ENCODE measurements at places on chromosomes 16 and 17. TPM values are rescaled to one million over a fixed set of nuclear protein-coding genes. Genes with fewer than 3 reads are reported as not detected.
A peak's percentile ranks its signal among the peaks of the same experiment; 100 is the strongest.

PKMYT1 gene
- 1.9 TPM for total RNA-seq

TPPP3 gene
- total RNA-seq: 12.5 TPM

FZD2 gene
- 22.9 TPM for total RNA-seq

HP gene
- total RNA-seq: 35.4 TPM

ARHGAP23 gene
- total RNA-seq: 154 TPM

ATAD5 gene
- total RNA-seq: 1.5 TPM

TNFRSF17 gene
- total RNA-seq: not detected

NTN3 gene
- total RNA-seq: 0.36 TPM

- DNase-seq: peak; percentile 84
Observed at GRCh38 chr16:19167710-19168370, at the start of gene SYT17. Gene SYT17, plus strand, starts transcription at chr16:19168240. Its CDS starts 407 bp downstream, at chr16:19168647.

GRCh38 chr17:67994817-67995569 lies 1.3 kb downstream of the C17orf58 start:
- no peak for DNase-seq

DNA sequence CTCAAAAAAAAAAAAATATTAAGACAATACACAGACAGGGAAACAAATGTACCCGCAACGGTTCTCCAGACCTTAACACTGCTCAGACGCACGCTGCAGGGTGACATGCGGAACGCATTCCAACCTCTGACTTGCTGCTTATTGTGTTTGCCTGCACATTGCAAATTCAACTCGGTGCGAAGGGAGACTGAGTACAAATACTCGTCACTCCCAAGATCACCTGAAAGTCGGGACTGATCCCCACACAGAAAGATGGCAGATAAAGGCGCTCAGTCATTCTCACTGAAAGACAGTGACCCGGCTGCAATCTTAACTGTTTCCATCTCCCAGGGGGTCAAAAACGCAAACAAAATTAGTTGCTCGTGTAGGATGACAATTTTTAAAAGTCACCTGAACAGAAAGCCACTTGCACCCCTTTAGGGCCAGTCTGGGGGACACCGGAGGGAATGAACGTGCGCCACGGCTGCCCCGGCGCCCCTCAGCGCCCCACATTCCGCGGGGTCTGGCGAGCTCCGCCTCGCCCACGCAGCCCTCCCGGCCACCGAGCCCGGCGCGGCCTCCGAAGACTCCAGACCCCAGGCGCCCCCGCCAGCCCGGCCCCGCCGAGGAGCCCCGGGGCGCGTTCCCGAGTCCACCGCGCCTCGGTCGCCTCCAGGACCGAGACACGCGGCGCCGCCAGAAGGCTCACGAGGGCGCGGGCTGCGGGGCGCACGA lies 589 bp downstream of the CLCN7 start:
- no peak for DNase-seq

DNA sequence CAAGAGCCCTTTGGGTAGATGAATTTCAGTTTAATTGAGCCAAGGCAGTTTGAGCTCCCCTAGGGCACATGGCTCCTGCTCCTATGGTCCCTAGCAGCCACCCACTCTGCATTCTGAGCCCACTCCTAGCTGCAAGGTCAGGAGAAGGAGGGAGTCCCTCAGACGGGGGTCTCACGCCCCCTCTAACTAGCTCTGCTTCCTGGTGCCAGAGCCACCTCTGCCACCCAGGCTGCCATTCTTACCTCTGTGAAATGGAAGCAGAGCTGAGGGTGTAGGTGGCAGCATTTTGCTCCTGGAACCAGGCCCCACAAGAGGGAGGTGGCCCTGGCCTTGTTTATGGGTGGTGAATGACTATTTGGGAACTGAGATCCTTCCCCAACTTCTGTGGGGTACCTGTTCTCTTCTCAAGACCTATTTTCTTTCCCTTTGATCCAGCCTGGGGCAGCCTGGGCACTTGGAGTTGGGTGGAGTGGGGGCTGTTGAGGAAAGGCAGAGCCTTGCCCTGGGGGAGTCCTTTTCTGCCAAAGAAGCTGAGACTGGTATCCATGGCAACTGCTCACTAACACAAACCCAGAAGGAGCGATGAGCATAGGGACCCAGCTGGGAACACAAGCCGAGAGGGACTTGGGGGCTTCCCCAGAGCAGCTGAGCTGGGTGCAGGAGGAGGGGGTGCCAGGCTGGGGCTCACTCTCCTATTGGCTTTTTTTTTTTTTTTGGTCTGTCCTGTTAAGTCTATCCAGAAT lies 4.8 kb downstream of the SPNS2 start:
- no peak for DNase-seq

GRCh38 chr17:74340470-74341023 lies 14.5 kb downstream of the KIF19 start:
- DNase-seq: no peak

DNA sequence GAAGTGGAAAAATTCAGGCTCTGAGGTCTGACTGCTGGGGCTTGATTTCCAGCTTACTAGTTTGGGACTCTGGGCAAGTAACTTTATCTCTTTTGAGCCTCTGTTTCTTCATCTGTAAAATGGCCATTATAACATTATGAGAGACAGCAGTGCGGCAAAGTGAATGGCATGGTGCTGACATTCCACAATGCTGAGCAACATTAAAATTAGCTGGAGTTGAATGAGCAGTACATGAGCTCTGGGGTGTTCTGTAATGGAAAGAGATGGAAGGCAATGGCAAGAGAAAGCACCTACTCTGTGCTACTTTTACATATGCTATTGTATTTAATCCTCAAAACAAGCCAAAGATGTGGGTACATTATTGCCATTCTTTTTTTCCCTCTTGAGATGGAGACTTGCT lies 535.7 kb upstream of the CDH11 start:
- no peak for DNase-seq

- DNase-seq: no peak
Observed at GRCh38 chr16:53052519-53053501, at the start of gene CHD9NB. Gene CHD9NB, minus strand, starts transcription at chr16:53052897. Its CDS starts 8,739 bp downstream, at chr16:53044158.

DNA sequence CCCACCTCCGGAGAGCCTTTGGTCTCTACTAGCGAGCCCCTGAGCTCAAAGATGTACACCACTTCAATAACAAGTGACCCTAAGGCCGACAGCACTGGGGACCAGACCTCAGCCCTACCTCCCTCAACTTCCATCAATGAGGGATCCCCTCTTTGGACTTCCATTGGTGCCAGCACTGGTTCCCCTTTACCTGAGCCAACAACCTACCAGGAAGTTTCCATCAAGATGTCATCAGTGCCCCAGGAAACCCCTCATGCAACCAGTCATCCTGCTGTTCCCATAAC lies 702 bp downstream of the SPN start:
- no peak for DNase-seq

DNA sequence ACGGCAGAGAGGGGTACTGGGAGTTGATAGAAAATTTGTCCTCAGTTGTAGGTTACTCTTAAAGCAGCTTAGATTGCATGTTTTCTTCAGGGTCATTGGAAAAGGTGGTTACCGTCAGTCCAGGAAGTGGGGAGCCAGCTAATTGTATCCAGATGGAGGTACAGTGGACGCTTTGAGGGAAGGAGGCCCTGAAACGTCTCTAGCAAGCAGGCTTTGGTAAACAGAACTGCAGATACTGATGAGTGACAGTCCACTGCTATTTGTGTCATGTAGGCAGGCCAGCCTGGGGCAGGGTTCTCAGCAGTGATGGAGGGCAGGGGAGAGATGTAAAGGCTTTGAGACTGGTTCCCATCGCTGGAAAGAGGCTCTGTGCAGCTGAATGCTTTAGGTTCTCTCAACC lies 30.2 kb upstream of the ST6GALNAC1 start:
- no peak for DNase-seq

DNA sequence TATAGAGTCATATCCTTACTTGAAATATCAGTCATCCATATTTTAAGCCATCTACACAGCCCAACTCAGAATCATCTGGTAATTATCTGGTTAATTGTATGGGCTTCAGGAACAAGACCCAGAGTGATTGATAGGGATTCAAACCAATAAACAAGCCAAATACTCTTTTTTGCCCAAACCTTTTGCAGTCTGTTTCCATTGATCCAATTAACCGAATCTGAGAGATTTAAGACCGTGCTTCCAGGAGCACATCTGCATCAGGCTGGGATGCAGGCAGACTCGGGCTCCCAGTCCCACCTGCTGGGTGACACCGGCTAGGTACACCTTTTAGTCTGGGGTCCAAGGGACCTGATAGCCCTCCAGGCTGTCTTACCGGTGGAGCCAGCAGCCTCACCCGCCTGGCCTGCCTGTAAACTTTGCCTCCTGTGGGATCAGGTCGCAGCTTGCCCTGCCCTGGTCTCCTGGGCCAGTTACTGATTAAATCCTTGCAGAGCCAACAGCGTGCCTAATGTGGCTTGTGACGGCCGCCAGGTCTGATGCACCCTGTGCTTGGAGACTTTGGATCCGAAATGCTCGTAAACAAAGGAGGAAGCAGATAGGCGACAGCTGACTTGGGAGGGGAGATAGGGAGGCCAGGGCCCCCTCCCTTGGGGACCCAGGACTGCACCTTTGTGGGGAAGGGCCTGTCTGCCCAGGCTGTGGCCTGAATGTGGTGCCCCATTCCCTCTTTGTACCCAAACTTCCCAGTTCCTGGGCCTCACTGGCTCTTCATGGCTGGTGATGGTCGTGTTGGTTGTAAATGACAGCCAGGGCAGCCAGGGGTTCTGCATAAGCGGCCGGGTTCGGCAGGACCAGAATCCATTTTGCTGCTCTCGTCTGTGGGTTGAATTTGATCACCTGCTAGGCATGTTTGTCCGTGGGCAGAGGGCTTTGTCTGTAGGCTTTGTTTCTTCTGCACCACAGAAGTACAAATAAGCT lies 3.8 kb downstream of the CMIP start:
- no peak for DNase-seq

GRCh38 chr17:17001076-17001777 lies 29.3 kb upstream of the TNFRSF13B start:
- no peak for DNase-seq

DNA sequence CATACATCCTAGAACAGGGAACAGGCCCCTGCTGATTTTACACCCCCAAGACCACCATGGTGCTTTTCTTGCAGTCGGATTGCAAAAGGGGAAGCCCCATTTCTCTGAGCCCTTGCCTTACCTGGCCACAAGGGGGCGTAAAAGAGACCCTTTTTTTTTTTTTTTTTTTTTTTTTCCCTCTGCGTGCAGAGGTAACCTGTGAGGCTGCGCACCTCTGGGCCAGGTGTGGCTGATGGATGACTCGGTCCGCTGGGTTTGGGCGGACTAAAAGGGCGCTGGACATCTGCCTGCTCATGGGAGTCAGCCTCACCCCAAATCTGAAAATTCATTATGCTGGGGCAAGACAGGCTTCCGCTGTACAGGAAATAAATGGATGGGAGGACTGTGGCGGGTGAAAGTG lies 281.0 kb downstream of the CBLN1 start:
- DNase-seq: no peak

GRCh38 chr17:60534613-60535157 lies 8.6 kb upstream of the APPBP2 start:
- DNase-seq: no peak
